ENCODE measurements at places on chromosomes 2 and 18. TPM values are rescaled to one million over a fixed set of nuclear protein-coding genes. Genes with fewer than 3 reads are reported as not detected.

- DNase-seq: no peak
Observed at GRCh38 chr18:36895606-36896005, 66.7 kb downstream of the KIAA1328 start.

DNA sequence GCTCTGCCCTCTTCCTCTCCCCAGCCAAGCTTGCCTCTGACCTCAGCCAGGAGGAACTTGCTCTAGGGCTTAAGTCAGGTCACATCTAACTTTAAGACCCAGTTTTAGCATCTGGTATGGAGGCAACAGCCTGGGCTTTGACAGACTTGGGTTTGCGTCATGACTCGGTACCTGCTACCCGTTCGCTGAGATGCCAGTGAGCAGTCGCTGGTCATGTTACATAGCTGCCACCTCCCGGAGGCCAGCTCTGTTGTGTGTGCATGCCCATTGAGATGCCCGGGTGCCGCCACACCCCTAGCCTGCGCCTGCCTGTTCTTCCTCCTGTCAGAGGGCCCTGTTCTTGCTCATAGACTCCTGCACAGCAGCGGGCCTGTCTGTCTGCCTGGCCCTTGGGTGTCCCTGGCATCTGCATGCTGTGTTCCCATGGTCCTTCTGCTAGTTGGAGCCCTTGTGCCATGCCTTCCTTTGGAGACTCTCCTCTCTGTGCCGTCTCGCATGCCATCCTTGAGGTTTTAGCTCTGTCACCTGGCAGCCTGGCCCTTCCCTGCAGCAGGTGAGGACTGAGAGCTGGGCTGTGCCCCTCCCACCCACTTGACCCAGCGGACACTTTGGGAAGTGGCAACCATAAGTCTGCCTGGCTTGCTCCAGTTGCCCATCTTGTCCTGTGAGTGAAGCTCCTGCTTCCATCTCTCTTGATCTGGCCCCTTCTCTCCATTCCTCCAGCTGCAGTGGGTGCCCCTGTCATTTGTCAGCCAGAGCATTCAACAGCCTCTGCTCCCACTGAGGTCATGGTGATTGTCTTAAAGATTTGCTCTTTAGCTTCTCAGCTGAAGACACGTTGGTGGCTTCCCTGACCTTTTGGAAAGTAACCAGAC is 24.9 kb downstream of the ASAP2 start:
- no peak for DNase-seq

- DNase-seq: no peak
Observed at GRCh38 chr2:43020990-43021669, 205.3 kb downstream of the ZFP36L2 start.

Gene ATOH8
- total RNA-seq: not detected

Gene LONRF2
- total RNA-seq: 0.02 TPM

DNA sequence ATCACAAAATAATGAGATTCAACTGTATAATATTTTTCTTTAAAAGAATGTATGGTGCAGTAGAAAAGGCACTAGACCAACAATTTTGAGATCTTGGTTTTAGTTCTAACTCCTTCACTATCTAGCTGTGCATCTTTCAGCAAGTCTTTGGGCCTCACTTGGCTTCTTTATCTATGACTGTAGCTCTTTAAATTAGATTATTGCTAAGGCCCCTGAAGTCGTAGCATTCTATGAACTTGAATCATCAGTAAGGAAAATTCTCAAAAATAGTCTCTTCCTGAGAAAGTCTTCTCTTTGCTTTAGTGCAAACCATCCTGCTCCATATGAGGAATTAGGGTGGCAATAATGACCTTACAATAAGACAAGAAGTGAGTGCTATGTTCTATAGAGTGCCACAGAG is 140.4 kb downstream of the FTCDNL1 start:
- no peak for DNase-seq

All from activated CD4-positive, alpha-beta T cell treated with anti-CD3 and anti-CD28 coated beads for 36 hours (primary cell).